Stimulated activated CD4-positive, alpha-beta T cell treated with anti-CD3 and anti-CD28 coated beads, Interleukin-4, amount 100 ng/mL, for 4 hours (primary cell): ENCODE measurements at places on chromosomes 2 and 18.

- no peak for DNase-seq
Observed at GRCh38 chr2:106138543-106139237, 55.4 kb downstream of the UXS1 start.

DNA sequence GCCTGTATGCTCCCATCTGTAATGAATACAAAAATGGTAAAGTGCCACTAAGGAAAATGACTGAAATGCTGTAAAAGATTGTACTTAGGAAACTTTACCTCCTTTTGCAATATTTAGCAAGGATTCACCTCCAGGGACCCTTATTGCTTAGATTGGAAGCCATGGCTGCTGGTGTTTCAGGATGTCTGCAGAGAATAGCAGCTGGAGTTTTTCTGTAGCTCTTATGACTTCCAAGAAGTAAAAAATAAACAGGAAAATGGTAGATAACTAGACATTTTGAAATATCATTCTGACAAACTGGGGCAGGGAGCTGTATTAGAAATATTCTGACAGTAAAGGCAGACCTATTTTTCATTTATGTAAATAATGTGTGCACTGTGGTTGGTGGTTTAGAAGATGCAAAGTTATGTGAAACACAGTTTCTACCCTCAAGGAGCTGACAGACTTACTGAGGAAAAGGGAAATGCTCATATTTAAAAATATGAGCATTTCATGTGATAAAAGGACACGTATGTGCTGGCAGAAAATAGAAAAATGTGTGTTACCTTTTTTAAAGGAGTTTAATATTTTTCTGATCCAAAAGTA is 224.9 kb upstream of the BOD1L2 start:
- no peak for DNase-seq

DNA sequence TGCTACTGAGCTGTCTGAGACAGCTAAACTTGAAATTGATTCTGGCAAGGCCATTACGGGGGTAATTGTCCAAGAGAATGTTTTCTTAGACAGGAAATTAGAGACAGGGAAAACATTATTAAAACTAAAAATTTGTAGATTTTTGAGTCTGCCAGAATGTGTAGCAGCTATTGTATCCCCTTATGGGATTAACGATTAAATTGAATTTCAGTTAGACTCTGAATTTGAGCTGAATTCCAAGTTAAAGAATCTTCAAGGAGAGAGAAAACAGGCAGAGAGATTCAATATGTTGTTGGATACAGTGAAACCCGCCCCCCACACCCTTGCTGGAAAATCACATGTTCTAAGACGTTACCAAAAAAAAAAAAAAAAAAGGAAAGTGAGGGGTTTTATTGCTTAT is 32.7 kb upstream of the CCDC68 start:
- no peak for DNase-seq

DNA sequence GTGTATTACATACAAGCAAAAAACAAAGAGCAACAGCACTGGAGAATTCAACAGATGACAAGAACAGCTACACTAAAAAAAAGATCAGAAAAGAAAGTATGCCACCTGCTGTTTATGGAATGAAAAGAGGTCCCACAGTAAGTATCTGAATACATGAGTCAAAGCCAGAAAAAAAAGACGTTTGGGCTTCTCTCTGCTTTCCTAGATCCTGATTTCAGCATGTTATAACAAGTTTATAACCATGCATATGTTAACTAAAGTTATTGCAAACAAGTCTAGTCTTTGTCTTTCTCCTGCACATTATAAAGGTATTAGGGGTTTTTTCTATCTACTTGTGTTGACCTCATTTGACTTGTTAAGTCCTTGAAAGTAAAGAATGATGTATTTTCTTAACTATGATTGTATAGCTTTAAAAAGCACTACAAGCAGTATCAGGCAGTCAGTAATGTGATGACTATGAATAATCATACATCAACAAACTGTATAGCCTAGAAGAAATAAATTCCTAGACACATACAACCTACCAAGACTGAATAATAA is 108.5 kb upstream of the COL5A2 start:
- DNase-seq = no peak

- DNase-seq = no peak
Observed at GRCh38 chr2:134846213-134846612, 7.8 kb downstream of the ACMSD start.
